ENCODE measurements at places on chromosomes 5 and 9. TPM values are rescaled to one million over a fixed set of nuclear protein-coding genes. Genes with fewer than 3 reads are reported as not detected.

- H3K27me3 ChIP-seq, result peaks cover 74% of the 10 kb centered on the region
- no peak for DNase-seq
- H3K36me3 ChIP-seq, result no peaks in the 10 kb centered on the region
- peak overlapping the region; percentile 93 for H3K4me3 ChIP-seq
Measured at GRCh38 chr5:2755681-2756171, 4.2 kb upstream of the IRX2 start.

GRCh38 chr5:36111238-36111637 lies 40.4 kb downstream of the LMBRD2 start:
- peaks cover 12% of the 10 kb centered on the region for H3K36me3 ChIP-seq
- no peaks in the 10 kb centered on the region for H3K27me3 ChIP-seq
- peaks cover 4% of the 10 kb centered on the region for H3K4me1 ChIP-seq
- no peak for DNase-seq

GRCh38 chr9:8757881-8758280 lies 958.3 kb upstream of the DMAC1 start:
- peaks cover 13% of the 10 kb centered on the region for H3K4me1 ChIP-seq
- no peak overlapping the region for H3K4me3 ChIP-seq

DNA sequence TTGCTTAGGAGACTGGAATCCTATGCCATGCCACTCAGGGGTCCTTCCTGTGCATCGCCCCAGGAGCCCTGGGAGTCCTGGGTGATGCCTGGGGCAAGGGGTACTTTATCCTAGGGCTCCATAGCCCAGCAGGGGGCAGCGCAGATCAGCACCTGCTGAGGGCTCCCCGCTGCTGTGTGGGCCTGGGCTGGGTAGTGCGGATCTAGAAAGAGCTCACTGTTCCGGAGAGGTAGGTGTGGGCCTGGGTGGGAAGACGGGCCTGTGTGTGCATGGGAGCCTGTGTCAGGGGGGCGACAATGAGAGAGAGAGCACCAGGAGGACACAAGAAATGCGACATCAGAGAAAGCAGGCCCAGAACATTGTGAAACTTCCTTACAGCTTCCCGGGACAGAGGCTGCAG lies 11.4 kb upstream of the DAB2IP start:
- H3K36me3 ChIP-seq, result no peaks in the 10 kb centered on the region
- H3K4me1 ChIP-seq, result peaks cover 3% of the 10 kb centered on the region
- no peak overlapping the region for H3K27ac ChIP-seq
- DNase-seq, result peak; percentile 88
- no peak overlapping the region for H3K4me3 ChIP-seq
- no peaks in the 10 kb centered on the region for H3K27me3 ChIP-seq

DNA sequence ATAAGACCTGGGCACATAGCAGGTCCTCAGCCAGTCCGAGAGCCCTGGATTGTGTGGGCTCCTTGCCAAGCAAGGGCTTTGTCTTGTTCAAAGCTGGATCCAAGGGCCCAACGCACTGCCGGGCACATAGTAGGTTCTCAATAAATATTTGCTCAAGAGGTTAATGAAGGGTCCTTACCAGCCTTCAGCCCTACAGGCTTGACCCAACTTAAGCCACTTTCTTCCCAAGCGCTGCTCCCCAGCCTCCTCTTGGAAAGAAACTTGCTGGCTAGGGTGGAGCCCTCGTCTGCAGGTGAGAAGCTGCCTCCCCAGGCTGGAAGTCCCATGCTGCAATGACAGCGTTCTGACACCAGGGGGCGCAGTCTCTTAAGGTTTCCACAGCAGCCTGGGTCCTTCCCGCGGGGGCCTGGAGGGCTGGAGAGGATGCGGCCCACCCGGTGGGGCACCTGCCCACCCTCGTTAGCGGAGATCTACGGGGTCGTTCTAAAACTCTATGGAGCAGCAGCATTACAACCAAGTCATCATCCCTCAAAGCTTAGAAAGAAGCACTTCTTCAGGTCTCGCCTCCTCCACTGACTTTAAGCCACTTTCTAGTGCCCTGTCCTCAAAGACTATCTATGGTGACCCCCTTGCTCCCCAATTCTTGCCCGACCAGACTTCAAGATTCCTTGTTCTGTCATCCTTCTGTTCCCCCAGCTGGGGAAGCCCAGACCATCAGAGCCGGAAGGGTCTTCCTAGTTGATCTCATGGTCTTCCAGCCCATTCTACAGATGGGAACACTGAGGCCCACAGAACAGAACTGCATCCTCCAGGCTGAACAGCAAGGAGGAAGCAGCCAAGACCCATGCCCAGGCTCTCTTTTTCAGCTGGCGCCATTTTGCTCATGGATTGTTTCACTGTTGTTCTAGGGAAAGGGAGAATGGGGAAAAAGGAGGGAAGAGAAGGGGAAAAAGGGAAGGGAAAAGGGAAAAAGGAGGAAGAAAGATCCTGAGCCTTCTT lies 115.4 kb downstream of the LHX2 start:
- no peak overlapping the region for H3K4me3 ChIP-seq
- peaks cover 5% of the 10 kb centered on the region for H3K4me1 ChIP-seq
- H3K36me3 ChIP-seq, result no peaks in the 10 kb centered on the region
- H3K27me3 ChIP-seq, result no peaks in the 10 kb centered on the region

DNA sequence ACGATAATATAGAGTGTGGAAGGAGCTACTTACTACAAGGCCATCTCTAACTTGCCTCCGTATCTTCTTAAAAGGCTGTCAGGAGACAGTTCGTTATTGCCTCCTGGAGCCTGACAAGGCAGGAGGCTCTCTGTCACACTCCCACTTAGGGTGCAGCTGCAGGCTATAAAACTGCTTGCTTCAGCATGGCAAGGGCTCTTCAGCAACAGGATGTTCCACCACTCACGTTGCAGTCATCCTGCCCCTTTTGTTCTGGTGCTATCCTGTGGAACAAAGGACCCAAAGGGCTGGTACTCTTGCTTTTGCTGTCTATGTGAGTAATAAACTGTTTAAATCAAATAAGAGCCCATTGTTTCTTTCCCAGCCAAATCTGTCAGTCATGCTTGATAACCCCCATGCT lies 508.9 kb downstream of the NTRK2 start:
- no peaks in the 10 kb centered on the region for H3K36me3 ChIP-seq
- no peaks in the 10 kb centered on the region for H3K27me3 ChIP-seq
- H3K4me3 ChIP-seq, result no peak overlapping the region
- no peak overlapping the region for H3K27ac ChIP-seq

DNA sequence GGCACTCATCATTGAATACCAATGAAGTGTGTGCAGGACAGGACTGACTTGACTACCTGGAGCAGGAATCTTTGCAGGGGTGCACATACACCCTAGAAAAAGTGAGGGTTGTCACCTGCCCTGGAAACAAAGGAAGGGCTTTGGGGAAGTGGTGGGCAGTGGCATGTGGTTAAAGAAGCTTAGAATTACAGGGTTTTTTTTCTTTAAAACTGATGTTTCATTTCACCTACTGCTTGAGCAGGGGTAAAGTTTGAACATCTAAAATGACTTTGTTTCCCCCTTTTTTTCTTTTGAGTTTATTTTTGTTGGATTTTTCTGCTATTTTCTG lies 2.0 kb upstream of the KDM3B start:
- H3K4me3 ChIP-seq, result no peak overlapping the region
- no peaks in the 10 kb centered on the region for H3K27me3 ChIP-seq
- no peaks in the 10 kb centered on the region for H3K4me1 ChIP-seq
- peaks cover 41% of the 10 kb centered on the region for H3K36me3 ChIP-seq

DNA sequence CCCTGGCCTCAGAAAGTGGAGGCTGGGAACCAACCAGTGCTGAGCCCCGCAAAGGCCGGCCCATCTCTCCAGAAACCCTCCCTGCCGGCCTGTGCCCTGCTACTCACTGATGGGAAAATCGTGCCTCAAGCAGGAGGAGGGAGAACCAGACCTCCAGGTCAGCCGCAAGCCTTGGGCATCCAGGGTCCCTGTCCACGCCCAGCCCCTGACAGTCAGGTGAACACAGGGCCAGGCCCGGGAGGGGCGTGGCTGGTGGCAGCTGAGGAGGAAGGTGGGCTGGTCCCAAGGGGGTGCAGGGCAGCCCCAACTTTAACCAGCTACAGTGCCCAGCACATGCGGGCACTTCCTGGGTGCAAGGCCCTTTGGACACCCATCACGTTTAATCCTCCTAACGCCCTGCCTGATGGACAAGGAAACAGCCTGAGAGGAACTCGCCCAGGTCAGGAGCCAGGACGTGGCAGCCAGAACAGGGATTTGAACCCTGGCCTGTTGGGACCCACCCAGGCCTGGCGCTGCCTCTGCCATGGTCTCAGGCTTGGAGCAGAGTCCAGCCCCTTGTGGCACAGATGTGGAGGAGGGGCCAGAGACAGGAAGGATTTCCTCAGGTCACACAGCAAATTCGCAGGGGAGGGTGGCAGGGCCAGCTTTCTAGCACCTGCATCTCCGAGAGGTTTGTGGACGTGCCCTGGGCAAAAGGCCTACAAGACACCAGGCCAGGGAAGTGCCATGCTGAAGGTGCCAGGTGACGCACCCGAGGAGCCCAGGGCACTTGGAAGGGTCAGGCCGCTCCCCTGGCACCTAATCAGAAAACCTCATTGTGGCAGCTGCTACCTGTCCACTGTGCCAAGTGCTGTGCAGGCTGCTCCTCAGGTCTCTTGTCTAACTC lies 4.5 kb downstream of the RALGDS start:
- DNase-seq, result no peak
- H3K27me3 ChIP-seq, result no peaks in the 10 kb centered on the region
- no peak overlapping the region for H3K27ac ChIP-seq
- no peaks in the 10 kb centered on the region for H3K36me3 ChIP-seq
- no peak overlapping the region for H3K4me3 ChIP-seq

- no peak overlapping the region for H3K27ac ChIP-seq
- DNase-seq, result no peak
- peaks cover 61% of the 10 kb centered on the region for H3K36me3 ChIP-seq
Measured at GRCh38 chr5:146510559-146511125, 5.3 kb downstream of the GPR151 start.

SLC34A1 gene
- total RNA-seq, result not detected

Data from endodermal cell (in vitro differentiated cells).